ENCODE measurements at places on chromosomes 2 and 18. TPM values are rescaled to one million over a fixed set of nuclear protein-coding genes. Genes with fewer than 3 reads are reported as not detected.

DNA sequence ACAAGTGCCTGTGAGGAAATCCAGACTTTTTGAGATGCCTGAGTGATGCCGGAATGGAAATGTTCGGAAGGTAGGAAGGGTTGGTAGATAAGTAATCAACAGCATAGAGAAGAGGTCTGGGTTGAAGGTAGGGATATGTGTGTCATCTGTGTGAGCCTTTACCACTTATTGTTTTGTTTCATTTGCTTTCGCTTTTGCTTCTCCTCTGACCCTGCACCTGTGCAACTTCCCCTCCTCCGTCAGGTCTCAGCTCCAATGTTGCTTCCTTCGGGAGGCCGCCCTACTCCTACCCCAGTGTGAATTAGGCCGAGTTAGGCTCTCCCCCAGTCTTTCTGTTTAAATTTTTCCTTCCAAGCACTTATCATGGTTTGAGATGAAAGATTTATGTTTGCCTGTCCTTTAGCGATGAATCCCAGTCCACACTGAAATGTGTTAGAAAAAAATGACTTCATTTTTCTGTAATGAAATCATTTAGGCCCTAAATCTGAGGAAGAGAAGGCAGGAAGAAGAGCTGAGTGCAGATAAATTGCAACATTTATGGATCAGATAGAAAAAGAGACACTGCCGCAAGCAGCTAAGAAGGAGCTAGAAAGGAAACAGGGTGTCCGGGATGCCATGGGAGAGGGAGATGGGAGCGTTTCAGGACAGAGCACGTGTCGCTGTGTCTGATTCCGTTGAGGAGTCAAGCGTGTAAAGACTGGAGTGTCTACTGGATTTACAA is 139.6 kb upstream of the PELI1 start:
- H3K36me3 ChIP-seq, result no peaks in the 10 kb centered on the region
- no peak overlapping the region for H3K4me3 ChIP-seq
- H3K4me1 ChIP-seq, result no peaks in the 10 kb centered on the region
- H3K27me3 ChIP-seq, result peaks cover 26% of the 10 kb centered on the region
- no peak for DNase-seq

DNA sequence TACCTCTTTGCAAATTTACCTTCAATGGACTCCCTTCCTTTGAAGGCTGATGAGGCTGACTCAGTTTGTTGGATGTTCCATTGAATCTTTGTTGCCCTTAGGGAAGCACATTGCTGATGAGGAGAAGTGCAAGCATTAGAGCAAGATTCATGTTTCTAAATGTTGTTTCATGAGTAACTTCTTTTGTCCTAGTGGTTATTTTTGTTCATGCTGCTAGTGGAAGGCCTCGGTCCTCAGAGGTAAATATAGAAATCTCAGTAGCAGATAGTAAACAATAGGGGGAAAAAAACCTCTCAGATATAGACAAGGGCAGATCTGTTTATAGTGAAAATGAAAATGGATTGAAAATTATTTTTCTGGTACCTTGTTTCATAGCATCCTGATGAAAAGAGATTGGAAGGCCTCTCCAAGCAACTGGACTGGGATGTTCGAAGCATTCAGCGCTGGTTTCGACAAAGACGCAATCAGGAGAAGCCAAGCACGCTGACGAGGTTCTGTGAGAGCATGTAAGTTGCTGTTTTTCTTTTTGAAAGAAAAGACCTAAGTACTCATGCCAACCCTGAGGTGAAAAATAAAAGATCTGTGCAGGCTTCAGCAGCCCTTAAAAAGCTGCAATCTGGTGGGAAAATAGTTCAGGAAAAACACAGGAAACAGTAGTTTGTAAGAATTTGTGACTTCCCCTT is 104.9 kb downstream of the CERS6 start:
- no peak for DNase-seq
- no peak overlapping the region for H3K4me3 ChIP-seq
- no peaks in the 10 kb centered on the region for H3K27me3 ChIP-seq
- peaks cover 7% of the 10 kb centered on the region for H3K36me3 ChIP-seq
- no peak overlapping the region for H3K27ac ChIP-seq
- no peaks in the 10 kb centered on the region for H3K4me1 ChIP-seq

DNA sequence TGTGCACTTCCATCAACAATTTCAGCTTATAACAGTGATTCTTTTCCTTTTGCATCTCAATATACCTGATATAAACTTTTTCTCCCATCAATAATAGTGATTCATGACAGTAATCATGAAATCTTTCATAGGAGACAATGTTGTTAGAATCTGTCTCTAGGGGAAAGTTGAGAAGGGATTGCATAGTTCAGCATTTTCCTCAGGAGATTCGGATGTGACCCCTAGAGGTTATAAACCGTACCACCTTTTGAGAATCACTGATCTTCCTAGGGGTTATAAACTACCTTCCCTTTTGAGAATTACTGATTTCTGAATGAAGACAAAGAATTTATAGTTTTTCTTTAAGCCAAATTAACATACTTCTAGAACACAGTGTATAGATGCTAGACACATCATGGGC is 53.0 kb upstream of the GALNT3 start:
- H3K4me1 ChIP-seq, result no peaks in the 10 kb centered on the region
- H3K27ac ChIP-seq, result no peak overlapping the region
- no peaks in the 10 kb centered on the region for H3K27me3 ChIP-seq
- DNase-seq, result no peak

- no peaks in the 10 kb centered on the region for H3K36me3 ChIP-seq
- no peak for DNase-seq
- no peak overlapping the region for H3K4me3 ChIP-seq
- no peaks in the 10 kb centered on the region for H3K27me3 ChIP-seq
These were observed 1950.8 kb upstream of the PIK3C3 start for GRCh38 chr18:40004246-40004645.

SPP2 gene
- not detected for total RNA-seq

CLEC4F gene
- 0.13 TPM for total RNA-seq

SERPINB4 gene
- not detected for total RNA-seq

INPP4A gene
- total RNA-seq, result 7.9 TPM
